Cerebellar nuclear complex (tissue), 1 donor: ENCODE measurements at places on chromosomes 13 and 19.

- DNase-seq = no peak
Observed at GRCh38 chr19:50266041-50266440, 62.6 kb downstream of the MYH14 start.

DNA sequence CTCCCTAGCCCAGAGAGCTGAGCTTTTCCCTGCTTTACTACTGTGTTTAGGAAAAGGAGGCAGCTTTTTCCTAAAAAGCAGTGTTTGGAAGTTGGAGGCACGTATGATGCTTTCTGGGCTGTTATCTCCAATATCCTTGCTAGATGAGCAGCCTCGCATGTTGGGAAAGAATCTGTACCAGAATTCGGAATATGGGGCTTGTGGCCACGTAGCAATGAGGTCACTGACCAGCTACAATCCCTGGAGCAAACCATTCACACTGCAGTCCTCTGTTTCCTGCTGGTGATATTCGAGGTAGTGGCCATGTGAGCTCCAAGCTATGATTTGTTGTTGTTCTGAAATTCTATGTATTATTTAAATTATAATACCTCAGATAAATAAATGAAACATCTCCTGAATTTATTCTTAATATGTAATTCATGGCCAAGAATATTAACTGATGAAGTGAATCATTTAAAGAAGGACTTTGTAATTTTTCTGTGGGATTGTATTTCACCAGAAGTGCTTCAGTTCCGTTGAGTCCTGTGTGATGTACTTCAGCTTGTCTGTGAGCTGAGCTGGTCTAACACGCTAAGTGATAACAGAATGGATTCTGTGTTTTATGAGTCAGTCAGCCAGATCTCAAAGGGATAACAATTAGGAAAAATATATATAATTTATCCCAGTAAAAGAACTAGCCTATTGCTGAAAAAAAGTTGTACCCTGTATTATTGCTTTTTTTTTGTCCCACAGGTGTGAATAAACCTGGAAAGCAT, 319.5 kb downstream of the SHISA2 start:
- no peak for DNase-seq

DNA sequence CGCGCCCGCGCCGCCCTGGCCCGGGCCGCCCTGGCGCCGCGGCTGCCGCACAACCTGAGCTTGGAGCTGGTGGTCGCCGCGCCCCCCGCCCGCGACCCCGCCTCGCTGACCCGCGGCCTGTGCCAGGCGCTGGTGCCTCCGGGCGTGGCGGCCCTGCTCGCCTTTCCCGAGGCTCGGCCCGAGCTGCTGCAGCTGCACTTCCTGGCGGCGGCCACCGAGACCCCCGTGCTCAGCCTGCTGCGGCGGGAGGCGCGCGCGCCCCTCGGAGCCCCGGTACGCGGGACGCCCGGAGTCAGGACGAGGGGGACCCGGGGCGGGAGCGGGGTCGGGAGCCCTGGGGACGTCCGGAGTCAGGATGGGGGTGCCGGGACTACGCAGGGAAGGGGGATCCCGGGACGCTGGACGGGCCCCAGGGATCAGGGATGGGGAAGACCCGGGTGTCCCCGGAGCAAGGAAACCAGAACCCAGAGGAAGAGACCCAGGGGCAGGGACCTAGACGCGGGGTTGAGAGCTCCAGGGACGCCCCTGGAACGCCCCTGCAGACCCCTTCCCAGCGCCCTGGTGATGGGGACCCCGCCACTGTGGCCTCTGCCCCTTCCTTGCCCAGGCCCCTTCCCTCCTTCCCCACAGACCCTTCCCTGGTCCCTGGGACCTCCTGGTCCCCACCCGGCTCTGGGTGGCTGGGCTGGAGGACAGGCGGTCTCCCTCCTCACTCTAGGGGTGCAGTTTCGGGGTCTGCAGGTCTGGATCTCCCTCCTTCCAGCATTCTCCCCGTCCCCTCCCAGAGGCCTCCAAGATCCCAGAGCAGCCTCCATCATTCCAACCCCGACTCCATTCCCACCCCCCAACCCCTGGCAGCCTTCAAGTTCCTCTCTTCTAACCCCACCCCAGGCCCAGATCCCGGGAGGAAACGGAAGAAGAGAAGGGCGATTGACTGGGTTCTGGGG, 645 bp downstream of the GRIN3B start:
- DNase-seq = no peak

DNA sequence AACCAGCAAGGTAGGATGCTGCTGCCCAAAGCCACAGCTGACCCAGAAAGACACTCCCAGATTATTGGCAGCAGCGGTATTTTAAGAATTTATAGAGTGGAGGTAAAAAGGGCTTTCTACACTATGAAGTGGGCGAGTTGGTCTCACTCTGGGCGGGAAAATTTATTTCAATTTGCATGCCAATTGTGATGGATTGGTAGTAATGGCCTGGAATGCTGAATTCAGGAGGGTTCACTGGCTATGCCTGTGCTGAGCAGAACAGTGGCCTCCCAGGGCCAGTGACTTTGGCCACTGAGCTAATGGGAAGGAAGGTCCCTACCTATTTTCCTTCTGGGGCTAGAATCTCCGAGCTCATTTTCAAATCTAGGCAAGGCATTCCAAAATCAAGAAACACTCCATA, 243.5 kb downstream of the TSHZ3 start:
- DNase-seq = no peak
